Fibroblast of gingiva (primary cell): ENCODE measurements at places on chromosomes 1 and 21.

DNA sequence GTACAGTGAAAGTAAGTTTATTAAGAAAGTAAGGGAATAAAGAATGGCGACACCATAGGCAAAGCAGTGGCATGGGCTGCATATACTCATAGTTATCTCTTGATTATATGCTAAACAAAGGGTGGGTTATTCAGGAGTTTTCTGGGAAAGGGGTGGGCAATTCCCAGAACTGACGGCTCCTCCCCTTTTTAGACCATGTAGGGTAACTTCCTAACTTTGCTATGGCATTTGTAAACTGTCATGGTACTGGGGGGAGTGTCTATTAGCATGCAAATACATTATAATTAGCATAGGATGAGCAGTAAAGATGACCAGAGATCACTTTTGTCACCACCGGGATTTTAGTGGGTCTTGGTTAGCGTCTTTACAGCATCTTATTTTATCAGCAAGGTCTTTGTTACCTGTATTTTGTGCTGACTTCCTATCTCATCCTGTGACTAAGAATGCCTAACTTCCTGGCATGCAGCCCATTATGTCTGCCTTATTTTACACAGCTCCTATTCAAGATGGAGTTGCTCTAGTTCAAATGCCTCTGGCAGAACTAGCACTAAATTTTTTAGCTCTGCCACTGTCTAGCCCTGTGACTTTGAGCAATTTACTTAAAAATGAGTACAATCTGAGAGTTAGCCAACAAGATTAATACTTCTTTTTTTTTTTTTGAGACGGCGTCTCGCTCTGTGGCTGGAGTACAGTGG, 110.3 kb upstream of the PALMD start:
- no peak for DNase-seq

DNA sequence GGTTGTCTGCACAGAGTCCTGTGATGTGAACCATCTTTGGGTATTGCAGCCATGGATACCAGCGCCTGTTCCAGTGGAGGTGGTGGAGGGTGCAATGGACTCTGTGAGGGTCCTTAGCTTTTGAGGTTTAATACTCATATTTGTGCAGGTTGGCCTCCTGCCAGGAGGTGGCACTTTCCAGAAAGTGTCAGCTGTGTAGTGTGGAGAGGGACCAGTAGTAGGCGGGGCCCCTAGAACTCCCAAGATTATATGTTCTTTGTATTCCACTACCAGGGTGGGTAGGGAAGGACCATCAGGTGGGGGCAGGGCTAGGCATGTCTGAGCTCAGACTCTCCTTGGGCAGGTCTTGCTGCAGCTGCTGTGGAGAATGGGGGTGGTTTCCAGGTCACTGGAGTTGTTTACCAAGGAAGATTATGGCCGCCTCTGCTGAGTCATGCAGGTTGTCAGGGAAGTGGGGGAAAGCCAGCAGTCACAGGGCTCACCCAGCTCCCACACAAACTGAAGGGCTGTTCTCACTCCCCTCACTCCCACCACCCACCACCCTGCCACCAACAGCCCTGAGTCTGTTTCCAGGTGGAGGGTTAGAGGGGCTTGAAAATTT, 31.2 kb upstream of the ZNF678 start:
- no peak for DNase-seq

DNA sequence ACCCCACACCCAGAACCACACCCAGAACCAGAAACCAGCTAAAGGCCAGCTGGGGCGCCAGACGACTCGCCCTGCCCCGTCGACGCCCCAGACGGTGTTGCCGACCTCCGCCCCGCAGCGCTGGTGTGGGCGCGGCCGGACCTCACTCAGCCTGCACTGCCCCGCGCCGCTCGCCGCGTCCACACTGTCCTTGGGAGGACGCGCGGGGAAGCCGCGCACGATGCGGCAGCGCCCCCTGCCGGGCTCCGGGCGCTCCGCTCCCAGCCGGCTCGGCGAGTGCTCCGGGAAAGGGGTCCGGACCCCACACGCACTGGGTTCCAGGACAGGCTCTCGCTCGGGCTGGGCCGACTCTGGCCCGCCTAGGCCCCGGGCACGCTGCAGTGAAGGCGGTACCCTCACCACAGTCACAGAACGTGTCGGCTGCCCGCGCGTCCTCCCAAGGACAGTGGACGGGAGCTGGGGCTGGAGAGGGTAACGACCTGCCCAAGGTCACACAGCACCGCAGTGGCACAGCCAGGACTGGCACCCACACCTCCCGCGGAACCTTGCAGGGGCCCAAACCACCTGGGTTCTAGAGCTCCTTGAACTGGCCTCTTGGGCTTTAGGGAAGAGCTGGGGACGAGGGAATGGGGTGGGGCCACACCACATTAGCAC, 90.2 kb downstream of the DMRTA2 start:
- DNase-seq: peak; percentile 19

- DNase-seq: no peak
These were observed 32.3 kb downstream of the USH2A start for GRCh38 chr1:216390956-216391355.

DNA sequence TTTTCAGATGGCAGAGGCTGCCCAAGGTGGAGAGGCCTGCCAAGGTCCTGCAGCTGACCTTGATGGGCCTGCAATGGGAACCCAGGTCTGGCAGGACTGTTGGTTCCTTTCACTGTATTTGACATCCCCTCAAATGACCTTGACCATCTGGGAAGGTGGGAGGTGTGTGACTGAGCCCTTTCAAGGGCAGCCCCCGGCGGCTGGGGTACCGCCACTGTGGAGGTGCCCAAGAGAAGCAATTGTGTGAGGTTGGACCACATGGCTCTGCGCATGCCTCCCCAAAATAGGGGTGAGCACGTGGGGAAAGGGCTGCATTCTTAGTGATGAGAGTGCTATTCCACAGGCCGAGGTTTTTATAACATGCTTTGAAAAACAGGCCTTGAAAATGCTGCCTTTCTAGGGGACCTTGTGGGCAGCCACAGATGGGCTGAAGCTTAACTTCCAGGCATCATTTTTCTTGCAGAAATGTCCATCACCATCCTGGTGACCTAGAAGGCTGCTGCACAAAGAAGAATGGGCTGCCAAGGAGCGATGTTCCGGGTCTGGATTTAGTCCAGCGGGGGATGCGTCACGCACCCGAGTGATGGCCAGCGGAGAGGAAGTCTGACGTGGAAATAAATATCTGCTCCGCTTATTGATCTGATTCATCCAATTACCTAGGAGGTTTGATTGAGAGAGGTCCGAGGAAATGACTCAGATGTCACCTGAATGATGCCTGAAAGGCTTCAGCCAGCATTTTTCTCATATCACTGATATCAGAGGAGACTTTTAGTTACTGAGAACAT, 16.5 kb upstream of the UTS2 start:
- DNase-seq: no peak

DNA sequence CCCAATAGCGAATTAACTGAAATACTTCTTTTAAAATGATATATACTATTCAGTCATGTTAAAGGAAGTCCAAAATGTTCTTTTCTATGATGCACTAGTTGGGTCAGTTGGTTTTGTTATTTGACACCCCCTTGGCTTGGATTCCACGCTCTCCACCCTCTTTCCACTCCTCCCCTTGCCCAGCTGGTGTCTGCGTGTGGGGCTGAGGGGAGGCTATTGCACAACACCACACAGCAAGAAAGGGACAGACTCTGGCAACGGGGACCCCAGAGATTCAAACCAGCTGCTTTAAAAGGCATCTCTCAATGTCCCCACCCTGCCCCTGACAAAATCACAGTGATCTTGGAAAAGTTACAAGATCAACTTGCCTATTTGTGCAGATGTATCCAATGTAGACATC, 394.3 kb downstream of the TGFB2 start:
- peak; percentile 93 for DNase-seq

GRCh38 chr1:20487236-20487590, 1.2 kb upstream of the CAMK2N1 start:
- no peak for DNase-seq
